Activated CD4-positive, alpha-beta T cell treated with anti-CD3 and anti-CD28 coated beads for 4 hours (primary cell): ENCODE measurements at places on chromosomes 6 and 20.

- DNase-seq, result no peak
Measured at GRCh38 chr6:56387621-56388414, 140.4 kb upstream of the COL21A1 start.

DNA sequence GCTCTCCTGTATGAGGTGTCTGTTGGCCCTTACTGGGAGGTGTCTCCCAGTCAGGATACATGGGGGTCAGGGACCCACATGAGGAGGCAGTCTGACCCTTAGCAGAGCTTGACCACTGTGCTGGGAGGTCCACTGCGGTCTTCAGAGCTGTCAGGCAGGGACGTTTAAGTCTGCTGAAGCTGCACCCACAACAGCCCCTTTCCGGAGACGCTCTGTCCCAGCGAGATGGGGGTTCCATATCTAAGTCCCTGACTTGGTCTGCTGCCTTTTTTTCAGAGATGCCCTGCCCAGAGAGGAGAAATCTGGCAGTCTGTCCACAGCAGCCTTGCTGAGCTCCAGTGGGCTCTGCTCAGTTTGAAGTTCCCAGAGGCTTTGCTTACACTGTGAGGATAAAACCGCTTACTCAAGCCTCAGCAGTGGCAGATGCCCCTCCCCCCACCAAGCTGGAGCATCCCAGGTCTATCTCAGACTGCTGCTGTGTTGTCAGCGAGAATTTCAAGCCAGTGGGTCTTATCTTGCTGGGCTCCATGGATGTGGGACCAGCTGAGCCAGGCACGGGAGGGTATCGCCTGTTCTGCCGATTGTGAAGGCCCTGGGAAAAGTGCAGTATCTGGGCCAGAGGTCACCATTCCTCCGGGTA, 36.3 kb upstream of the IBTK start:
- DNase-seq, result no peak

DNA sequence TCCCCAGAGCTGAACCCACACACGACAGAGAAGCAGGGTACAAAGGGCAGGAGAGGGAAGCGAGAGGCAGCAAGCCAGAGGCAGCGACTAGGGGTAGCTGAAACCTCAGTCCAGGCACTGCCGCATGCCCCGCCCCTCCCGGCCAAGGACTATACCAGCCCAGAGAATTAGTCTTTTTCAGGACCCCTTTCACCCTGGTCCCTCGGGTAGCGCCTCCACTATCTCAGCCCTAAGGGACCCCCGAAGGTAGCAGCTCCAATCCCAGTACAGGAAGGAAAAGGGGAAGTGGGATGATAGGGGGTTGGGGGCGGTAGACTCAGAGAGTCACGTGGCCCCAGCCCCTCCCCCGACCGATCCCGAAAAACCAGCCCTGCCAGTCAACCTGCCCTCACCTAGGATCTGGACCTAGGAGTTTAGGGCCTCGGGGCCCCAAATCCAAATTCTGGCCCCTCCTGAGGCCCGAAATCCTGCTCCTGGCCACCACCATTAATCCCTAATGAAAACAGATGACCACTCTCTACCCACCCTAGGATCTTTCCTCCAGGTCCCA, 1.3 kb downstream of the RGL2 start:
- no peak for DNase-seq

GRCh38 chr6:36418558-36418957, 24.1 kb downstream of the PXT1 start:
- no peak for DNase-seq

- DNase-seq, result peak; percentile 34
Measured at GRCh38 chr6:129774697-129775447, 64.9 kb upstream of the ARHGAP18 start.

- DNase-seq, result no peak
Measured at GRCh38 chr20:34163307-34163706, 51.3 kb upstream of the EIF2S2 start.
